NK-92 treated with Interleukin-12 subunit alpha and Interleukin-12 subunit beta, amount 100 ng/mL, for 24 hours (cell line): ENCODE measurements at places on chromosomes 3 and 15.

GRCh38 chr3:59749291-59749690 lies 699.5 kb upstream of the CFAP20DC start:
- DNase-seq: no peak

DNA sequence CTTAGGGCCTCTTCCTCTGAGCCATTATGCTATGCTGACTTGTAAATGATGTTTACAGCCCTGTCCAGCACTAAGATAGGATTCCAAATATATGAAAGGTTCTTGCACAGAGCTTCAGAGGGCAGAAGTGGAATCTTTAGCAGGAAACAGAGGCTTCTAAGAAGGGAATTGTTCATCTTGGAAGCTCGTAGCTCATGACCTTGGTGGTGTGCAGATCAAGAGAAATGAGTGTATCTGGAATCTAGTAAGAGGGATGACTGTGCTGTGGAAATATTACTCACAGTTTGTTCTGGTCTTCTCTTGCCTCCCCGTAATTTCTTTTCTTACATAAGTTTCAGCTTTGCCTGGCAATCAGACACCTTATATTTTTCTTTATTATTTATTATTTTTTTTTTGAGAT lies 175.8 kb downstream of the SPATA16 start:
- DNase-seq: no peak

DNA sequence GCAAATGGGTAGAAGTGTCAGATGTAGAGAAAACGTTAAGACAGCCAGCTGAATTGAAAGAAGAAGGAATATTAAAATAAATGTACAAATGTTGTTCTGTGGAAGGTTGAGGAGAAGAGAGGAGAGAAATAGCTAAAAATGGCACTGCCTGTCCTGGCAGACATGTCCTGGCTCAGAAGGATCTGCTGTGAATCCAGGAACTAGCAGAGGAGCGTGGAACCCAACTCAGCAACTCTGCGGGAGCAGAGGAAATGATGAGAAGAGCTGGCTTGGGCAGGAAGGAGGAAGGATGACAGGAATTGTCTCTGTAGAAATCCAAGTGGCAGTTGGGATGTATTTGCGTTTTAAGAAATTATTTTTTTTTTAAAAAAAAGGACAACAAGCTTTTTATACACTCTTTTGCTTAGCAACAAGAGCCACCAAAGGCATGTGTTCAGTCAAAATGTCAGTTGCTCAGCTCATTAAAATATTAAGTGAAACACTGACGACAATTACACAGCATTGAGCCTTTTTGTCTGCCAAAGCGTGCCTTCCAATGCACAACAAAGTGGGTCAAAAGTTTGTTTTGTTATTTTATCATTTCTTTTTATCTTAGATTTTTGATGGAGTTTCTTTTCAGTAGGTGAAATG lies 16.1 kb downstream of the NANOGP8 start:
- no peak for DNase-seq

DNA sequence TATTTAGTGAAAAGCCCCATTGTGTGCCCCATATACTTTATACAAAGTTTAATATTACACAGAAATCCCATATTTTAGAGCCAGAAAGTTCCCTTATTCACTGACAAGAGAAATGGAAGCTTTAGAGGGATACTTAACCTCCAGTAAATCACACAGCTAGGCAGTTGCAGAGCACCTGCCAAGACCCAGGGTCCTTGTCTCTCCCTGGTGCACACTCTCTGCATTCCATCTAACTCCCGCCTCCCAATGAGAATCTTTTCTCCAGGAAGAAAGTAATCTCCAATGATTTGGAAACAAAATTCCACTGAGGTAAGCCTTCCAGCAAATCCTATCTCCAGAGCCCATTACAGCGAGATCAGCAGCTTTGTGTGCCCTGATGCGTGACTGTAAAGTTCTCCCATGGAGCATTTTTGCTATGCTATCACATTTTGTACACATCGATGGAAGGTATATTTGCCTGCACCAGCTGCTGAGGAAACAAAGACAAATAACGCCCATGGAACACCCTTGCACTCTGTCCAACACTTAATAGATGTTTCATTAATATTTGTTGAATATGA lies 41.4 kb downstream of the ULK4 start:
- DNase-seq: no peak

GRCh38 chr3:140470962-140471361 lies 206.9 kb upstream of the TRIM42 start:
- no peak for DNase-seq

DNA sequence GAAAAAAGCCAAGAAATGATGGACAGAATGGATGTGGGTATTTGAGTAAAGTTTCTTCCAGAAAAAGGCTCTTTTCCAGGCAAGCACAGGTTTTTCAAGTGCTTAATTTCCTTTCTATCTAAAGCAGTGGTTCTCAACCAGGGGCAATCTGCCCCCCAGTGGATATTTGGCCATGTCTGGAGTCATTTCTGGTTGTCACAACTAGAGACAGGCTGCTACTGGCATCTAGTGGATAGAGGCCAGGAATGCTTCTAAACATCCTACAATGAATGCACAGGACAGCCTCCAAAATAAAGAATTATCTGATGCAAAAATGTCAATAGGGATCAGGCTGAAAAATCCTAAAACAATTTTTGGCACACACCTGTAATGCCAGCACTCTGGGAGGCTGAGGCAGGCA lies 23.9 kb downstream of the SEC22C start:
- DNase-seq: no peak

DNA sequence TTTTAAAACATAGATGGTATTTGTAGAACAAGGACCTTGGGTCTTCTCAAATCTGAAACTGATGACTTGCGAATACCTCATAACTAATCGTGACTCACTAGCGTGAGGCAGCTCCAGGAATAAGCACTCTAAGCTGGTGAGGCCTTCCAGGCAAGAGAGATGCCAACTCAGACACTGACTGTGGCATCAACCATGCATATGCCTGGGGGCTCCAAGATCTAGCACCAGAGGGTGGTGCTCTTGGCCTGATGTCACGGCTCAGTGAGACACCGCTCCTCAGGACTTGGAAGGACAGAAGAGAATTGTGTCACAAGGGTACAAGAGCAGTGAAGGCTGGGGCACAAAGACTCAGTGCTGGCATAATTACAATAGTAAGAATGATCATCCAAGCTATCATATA lies 125.0 kb upstream of the TRIM42 start:
- no peak for DNase-seq

GRCh38 chr15:62717496-62717895 lies 325.1 kb upstream of the TPM1 start:
- no peak for DNase-seq

GRCh38 chr15:28985316-28985645 lies 99.5 kb downstream of the APBA2 start:
- DNase-seq: no peak

DNA sequence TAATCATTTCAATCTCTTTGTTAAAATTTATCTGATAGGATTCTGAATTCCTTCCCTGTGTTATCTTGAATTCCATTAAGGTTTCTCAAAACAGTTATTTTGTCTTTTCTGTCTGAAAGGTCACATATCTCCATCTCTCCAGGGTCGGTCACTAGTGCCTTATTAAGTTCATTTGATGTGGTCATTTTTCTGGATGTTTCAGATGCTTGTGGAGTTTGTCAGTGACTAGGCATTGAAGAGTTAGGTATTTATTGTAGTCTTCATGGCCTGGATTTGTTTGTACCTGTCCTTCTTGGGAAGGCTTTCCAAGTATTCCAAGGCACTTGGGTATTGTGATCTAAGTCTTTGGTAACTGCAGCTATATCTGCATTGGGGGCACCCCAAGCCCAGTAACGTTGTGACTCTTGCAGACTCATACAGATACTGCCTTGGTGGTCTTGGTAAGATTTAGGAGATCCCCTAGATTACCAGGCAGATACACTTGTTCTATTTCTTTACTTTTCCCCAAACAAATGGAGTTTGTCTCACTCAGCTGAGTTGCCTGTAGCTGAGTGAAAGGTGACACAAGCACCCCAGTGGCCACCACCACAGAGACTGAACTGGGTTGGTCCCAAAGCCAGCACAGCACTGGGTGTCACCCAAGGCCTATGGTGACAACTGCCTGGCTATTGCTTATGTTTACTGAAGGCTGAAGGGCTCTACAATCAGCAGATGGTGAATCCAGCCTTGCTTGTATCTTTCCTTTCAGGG lies 18.9 kb upstream of the SLC27A2 start:
- DNase-seq: no peak

GRCh38 chr3:106247902-106248684 lies 379.3 kb upstream of the CBLB start:
- no peak for DNase-seq

GRCh38 chr3:130428871-130429712 lies 83.6 kb downstream of the COL6A5 start:
- DNase-seq: no peak

DNA sequence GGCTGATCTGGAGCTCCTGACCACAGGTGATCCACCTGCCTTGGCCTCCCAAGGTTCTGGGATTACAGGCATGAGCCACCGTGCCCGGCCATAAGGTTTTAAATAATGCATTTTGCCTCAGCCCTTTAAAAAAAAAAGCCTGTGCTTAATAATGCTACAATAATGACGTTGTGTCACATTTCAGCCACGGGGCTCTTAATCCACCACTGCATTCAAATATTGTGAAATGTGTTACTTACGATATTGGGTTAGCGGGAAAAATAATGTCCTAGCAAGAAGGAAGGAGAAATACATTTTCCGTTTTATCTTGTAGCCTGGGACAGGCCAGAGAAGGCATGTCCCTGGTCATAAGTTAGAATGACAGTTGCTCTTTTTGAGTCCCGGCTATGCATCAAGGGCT lies 17.6 kb downstream of the PAQR5 start:
- DNase-seq: no peak

DNA sequence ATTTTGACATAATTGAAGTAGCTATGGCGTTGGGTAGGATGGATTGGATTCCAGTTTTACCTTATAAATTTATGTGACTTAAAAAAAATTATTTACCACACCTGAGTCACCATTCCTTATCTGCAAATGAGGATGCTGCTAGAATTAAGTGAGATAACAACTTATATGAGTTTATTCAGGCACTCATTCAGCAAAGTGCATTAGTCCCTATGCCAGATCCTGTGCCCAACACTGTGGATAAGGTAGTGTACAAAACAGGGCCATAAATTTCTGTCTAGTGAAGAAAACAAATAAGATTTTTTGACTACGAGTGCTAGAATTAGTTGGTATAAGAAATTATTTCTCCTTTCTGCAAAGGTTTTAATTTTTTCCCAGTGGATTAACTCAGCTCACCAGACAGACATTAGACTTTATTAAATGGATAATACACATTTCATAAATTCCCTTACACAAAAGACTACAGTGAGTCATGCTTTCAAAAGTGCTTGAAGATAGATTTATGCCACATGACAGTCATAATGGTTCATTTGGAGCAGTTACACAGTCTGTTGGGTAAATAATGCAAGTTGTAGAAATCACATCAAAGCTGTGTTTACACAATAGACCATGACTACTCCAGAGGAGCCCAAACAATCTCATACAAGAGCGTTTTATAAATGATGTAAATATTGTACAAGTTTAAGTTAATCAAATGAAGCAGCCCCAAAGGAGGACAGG lies 129.9 kb upstream of the TGFBR2 start:
- no peak for DNase-seq

DNA sequence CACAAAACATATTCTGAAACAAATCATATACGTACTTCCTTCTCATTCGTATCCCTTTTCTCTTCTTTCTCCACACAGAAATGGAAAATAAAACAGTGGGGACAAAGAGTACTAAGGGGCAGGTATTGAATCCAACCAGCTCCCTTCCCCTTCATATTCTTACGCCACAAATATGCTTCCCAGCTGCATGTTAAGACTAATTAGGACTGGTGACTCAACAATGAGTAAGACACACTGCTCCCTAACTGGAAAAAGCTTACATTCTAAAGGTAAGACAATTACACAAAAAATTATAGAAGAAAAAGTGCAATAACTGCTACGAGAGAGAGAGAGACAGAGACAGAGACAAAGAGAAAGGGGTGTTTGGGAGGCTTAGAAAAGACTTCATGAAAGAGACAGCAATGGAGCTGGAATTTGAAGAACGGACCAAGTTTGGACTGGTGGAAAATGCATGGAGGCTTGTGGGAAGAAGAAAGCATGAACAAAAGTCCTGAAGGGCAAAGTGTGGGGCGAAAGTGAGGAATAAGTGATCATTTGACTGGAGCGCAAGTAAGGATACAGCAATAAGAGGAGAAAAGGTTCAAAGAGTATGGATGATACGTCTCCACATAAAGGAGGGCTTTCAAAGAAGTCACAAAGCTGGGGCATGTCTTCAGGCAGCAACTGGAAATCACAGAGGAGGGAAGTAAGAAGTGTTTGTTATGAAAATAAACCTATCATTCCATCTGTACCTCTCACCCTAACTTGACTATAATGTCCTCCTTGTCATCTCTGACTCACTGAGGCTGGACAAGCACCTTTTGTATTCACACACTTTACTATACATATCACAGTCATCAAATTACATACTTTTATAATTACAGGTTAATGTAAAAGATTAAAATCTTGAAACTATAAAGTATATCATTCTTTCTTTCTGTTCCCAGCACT lies 49.2 kb downstream of the RYK start:
- no peak for DNase-seq

GRCh38 chr15:86834115-86834863 lies 754.6 kb downstream of the AGBL1 start:
- DNase-seq: no peak

- DNase-seq: no peak
These were observed 25.2 kb downstream of the NR2F2 start for GRCh38 chr15:96355568-96356187.

DNA sequence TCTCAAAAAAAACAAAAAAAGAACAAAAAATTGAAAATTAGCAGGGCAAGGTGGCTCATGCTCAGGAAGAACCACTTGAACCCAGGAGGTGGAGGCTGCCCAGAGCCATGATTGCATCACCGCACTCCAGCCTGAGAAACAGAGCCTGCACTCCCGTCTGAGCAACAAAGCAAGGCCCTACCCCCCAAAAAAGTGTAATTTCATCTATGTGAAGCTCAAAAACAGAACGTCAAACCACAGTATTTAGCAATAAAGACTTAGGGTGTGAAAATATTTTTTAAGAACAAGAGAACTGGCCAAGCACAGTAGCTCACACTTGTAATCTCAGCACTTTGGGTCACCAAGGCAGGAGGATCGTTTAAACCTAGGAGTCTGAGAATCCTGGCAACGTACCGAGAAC lies 38.2 kb downstream of the STAG1 start:
- DNase-seq: peak; percentile 56

- peak; percentile 43 for DNase-seq
These were observed 37.3 kb downstream of the ANP32A start for GRCh38 chr15:68783226-68784058.
